ENCODE measurements at places on chromosomes 4 and X. TPM values are rescaled to one million over a fixed set of nuclear protein-coding genes. Genes with fewer than 3 reads are reported as not detected.

DNA sequence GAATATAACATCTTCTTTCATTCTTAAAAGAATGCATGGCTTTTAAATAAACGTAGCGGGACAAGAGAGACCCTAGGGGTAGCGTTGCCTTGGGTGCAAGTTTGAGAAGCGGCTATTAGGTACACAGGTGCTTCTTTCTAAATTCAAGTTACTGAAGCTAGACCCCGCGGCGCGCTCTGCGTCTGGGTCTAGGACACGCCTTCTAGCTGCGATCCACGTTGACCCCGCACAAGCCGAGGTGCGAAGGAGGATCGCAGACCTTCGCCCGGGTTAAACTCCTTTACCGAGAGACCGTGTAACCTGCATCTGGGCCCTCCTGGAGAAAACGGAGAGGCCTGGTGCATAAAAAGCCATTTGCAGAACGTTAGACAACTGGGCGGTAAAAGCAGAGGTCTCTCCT lies 25.5 kb upstream of the EXOC1L start:
- no peak for DNase-seq

GRCh38 chr4:79651456-79651855 lies 243.4 kb upstream of the GK2 start:
- no peak for DNase-seq

- DNase-seq, result no peak
These were observed 37.1 kb upstream of the SPARCL1 start for GRCh38 chr4:87566276-87566675.

DNA sequence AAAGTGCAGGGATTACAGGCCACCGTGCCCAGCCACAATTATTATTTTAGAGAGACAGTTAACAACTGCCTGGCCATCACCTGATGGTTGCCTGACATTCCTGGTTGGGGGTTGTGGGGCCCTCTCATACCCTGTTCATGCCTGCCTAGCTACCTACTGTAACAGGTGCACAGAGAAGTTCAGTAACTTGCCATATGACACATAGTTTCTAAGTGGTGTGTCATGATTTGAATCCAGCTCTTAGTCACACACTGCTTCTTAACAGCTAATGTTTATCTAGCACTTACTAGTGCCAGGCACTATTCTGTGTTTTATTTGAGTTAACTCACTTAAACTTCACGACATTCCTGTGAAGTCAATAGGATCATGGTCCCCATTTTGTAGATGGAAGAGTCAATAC lies 122.7 kb upstream of the JADE1 start:
- DNase-seq, result no peak

GRCh38 chr4:185515248-185515647 lies 20.1 kb downstream of the PDLIM3 start:
- no peak for DNase-seq

- DNase-seq, result no peak
These were observed 221.9 kb downstream of the BMPR1B start for GRCh38 chr4:94979621-94980020.

DNA sequence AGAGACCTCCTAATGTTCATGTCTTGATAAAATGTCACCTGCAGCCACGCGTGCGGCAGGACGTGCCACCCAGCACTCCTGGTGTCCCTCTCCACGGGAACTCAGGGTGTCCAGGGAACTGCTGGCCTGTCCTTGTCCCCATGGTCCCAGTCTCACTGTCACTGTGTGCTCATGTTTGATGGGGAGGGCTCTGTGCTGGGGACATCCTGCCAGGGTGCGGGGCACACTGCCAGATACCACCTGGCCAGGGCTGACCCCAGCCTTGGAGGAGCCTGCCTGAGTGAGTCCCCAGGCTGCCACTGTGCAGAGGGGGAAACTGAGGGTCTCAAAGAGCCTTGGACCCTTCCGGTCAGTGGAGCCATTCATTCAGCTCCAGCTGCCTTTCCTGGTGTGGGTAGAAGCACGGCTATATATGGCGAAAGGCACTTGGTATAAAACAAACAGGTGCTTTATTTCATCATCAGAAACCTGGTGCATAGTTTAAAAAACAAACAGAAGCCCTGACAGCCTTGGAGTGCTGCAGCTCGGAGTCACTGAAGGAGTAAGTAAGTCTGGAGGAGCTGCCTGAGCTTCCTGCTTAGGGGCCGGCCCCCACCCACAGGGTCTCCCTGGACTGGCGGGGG lies 33.0 kb downstream of the NOP14 start:
- DNase-seq, result no peak

The CXCL6 gene
- total RNA-seq, result not detected

GRCh38 chr4:120616-121015 lies 3.7 kb upstream of the ZNF718 start:
- DNase-seq, result no peak

DNA sequence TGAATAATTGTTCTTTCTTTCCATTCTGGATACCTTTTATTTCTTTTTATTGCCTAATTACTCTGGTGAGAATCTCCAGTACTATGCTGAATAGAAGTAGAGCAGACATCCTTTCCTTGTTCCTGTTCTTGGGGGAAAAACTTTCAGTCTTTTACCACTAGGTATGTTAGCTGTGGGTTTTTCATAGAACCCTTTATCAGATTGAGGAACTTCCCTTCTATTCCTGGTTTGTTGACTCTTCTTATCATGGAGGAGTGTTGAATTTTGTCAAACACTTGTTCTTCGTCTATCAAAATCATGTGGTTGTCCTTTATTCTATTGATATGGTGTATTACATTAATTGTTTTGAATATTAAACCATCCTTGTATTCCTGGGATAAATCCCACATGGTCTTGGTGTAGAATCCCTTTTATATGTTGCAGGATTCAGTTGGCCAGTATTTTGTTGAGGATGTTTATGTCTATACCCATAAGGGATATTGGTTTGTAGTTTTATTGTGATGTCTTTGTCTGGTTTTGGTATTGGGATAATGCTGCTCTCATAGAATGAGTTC lies 23.6 kb downstream of the SH3BP2 start:
- no peak for DNase-seq

GRCh38 chr4:67122029-67122428 lies 423.3 kb downstream of the CENPC start:
- no peak for DNase-seq

DNA sequence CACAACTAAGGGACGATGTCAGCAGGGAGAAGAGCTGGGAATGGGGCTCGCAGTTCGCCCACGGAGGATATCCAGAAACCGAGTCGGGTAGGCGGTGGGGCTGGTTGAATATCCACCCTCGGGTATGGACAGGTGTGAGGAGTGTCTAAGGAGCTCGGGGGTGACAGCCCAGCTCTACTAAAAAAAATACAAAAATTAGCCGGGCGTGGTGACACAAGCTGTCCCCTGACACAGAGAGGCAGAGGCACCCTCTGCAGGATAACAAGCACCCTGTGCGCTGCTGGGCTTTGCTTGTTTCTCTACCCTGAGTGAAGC lies 12.2 kb upstream of the ASMTL start:
- DNase-seq, result peak; percentile 29

The NOCT gene
- 1.8 TPM for total RNA-seq

DNA sequence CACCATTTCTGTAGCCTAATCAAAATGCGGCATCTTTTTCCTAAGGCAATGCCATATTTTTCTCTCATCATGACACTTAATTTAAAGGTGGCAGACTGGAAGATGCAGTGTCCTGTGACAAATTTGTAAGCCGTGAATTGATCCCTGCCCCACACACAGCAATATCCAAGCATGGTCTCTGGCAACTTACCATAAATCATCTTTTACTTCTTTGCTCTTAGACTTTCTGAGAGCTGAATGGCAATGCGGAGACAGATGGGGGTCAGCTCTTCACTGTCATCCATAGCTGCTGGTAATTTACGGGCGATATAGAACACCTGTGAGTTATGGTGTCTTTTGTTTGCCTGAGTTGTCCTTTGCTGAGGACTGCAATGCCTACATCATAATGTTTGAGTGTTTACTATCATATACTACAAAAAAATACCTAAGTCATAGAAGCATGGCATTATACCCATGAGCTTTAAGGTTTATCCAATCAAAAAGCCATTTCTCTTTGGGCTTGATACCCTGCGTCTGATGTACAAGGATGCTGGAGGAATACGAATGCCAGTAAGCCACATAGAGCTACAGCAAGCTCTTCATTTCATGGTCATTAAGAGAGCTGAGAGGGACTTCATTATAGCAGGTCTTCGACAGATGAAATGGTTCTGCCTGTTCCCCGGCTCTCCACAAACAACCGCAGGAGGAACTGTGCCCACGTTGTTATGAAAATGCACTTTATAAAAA lies 148.1 kb downstream of the TRIML1 start:
- DNase-seq, result no peak

DNA sequence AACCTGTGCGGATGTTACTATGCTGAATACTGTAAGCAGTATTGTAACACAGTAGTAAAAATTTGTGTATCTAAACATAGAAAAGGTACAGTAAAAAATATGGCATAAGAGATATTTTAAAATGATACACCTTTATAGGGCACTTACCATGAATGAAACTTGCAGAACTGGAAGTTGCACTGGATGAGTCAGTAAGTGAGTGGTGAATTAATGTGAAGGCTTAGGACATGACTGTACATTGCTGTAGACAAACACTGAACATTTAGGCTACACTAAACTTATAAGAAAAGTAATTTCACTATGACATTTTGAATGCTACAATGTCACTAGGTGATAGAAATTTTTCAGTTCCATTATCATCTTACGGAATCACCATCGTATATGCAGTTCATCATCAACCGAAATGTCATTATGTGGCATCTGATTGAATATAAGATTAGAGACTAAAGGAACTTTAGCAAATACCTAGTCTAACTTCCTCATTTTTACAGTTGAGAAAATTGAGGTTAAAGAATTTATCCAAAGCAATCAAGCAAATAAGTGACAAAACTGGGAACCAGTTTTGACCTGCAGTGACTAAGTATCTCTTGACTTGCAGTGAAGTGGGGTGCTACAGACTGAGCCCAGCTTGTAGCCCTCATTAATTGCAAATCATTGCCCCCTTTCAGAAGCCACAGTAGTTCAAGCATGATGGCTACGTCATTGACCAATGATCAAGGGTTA lies 55.3 kb downstream of the EGF start:
- no peak for DNase-seq

GRCh38 chr4:145043306-145043705 lies 54.7 kb downstream of the ANAPC10 start:
- no peak for DNase-seq

GRCh38 chr4:17933126-17933525 lies 88.4 kb downstream of the LCORL start:
- DNase-seq, result no peak

DNA sequence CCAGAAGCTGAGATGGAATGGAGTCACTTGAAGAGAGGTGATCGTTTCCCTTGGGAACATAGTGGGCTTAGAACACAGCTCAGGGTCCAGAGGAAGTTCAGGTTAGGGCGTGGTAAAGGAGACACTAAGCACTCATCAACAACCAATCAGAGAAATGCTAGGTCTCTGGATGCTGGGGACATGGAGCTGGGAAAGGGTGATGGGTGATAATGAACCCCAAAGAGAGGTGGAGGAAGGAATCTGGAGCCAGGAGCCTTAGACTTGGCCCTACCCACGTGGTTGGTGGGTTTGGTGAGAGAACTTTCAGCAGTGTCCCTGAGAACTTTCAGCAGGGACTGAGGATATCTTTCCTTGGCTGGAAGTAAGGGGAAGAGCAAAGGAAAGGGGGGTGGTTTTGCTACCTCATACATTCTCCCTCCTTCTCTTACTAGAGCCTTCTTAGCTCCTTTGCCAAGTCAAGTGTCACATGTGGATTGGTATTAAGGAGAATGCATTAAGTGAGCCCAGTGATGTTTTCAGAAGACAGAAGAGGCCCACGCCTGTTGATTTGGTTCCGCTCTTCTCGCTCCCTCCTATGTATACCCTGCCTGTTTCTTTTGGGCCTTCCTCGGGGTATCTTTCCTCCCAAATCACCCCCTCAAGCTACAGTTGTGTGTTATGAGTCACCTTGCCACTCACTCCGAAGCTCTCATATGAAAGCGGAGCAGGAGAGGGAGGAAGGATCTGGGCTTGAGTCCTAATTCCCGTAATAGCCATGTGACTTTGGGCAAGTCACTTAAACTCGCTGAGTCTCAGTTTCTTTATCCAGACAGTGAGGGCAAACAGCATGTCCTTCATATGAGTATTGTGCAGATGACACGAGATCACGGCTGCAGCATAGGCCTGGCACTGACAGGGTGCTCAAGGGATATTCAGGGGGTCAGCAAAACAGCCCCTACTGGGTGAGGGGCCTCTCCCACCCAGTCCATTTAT lies 63.1 kb downstream of the TSC22D3 start:
- peak; percentile 76 for DNase-seq

DNA sequence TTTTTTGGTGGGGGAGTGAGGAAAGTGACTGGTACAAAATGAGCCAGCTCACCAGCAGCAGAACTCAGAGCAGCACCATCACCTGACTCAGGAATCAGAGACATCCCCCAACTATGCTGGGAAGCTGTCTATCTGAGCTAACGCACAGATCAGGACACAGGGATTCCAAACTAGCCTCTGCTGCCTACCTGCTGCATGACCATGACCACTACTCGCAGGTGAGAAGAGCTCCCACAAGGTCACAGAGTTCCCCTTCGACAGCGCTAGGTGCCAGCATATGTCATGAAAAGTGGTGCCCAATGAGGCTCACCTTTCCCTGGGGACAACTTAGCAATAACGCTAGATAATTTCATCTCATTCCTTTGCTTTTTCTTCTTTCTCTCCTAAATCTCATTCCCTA lies 662.6 kb upstream of the CPEB2 start:
- no peak for DNase-seq

The PDLIM3 gene
- total RNA-seq, result 907 TPM

DNA sequence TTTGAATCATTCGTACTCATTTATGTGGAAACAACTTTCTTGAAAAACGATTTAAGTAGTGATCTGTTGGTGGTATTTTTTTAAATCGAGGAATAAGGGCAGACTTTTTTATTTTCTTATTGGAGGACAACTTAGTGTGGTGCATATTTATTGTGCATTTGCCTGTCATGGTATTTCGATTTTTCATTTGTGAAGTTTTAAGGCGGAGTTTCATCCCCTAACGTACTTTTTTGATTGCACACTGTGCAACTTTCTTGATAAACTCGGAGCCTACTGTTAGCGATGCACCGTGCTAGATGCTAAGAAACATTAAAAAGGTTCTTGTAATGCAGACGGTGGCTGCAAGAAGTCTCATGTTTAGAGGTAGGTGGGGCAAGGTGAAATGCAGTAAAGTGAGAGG lies 1.4 kb downstream of the ZFX start:
- DNase-seq, result no peak

- no peak for DNase-seq
These were observed 56.1 kb downstream of the KLHL5 start for GRCh38 chr4:39118034-39118658.

GRCh38 chr4:68264875-68265565 lies 19.5 kb upstream of the TMPRSS11B start:
- no peak for DNase-seq

The TCEAL5 gene
- 1.8 TPM for total RNA-seq

- DNase-seq, result no peak
These were observed 22.4 kb downstream of the TMEM33 start for GRCh38 chr4:41957634-41958033.

The SCOC gene
- total RNA-seq, result 57.6 TPM

The ZNF518B gene
- 20.0 TPM for total RNA-seq

The GATA1 gene
- not detected for total RNA-seq

The P2RY10 gene
- not detected for total RNA-seq

The PRDM8 gene
- 15.5 TPM for total RNA-seq

GRCh38 chrX:7889135-7889534 lies 38.1 kb downstream of the PNPLA4 start:
- no peak for DNase-seq

The CPLX1 gene
- 0.41 TPM for total RNA-seq

The P2RY4 gene
- 0.33 TPM for total RNA-seq

Data from sigmoid colon (tissue), 7 donors.